A549 treated with RU486 at 1 μM for 4 hours (cell line): ENCODE measurements at places on chromosomes 4 and X. TPM values are rescaled to one million over a fixed set of nuclear protein-coding genes. Genes with fewer than 3 reads are reported as not detected.

Gene DHRSX
- total RNA-seq: 35.3 to 46.4 TPM (median 43.6 TPM) in 5 replicates

Gene TSC22D3
- total RNA-seq: 25.4 to 28.3 TPM (median 26.8 TPM) in 5 replicates

Gene TMEM156
- 17.0 to 24.9 TPM (median 21.8 TPM) in 5 replicates for total RNA-seq

Gene FREM3
- not detected in 5 replicates for total RNA-seq

Gene NUP62CL
- total RNA-seq: 14.1 to 22.2 TPM (median 17.0 TPM) in 5 replicates

Gene KLHL4
- 2.8 to 3.7 TPM (median 3.4 TPM) in 5 replicates for total RNA-seq
